ENCODE measurements at places on chromosomes 5 and 9.
A peak's percentile ranks its signal among the peaks of the same experiment; 100 is the strongest.

GRCh38 chr9:84504360-84504759 is 163.8 kb upstream of the SLC28A3 start:
- no peak for DNase-seq

GRCh38 chr5:73180566-73180965 is 7.6 kb downstream of the TMEM174 start:
- no peak for DNase-seq

GRCh38 chr5:96463091-96463490 is 30.0 kb upstream of the PCSK1 start:
- no peak for DNase-seq

- peak; percentile 98 for DNase-seq
These were observed 821 bp downstream of the CTNNA1 start for GRCh38 chr5:138753794-138754698.

GRCh38 chr5:67013719-67014118 is 182.9 kb downstream of the CD180 start:
- peak; percentile 49 for DNase-seq

GRCh38 chr5:61279725-61280124 is 52.3 kb upstream of the ZSWIM6 start:
- no peak for DNase-seq

GRCh38 chr5:85500869-85501268 is 1116.2 kb upstream of the EDIL3 start:
- DNase-seq, result no peak

- DNase-seq, result no peak
These were observed 479.5 kb downstream of the TAF11L14 start for GRCh38 chr5:18113721-18114120.

DNA sequence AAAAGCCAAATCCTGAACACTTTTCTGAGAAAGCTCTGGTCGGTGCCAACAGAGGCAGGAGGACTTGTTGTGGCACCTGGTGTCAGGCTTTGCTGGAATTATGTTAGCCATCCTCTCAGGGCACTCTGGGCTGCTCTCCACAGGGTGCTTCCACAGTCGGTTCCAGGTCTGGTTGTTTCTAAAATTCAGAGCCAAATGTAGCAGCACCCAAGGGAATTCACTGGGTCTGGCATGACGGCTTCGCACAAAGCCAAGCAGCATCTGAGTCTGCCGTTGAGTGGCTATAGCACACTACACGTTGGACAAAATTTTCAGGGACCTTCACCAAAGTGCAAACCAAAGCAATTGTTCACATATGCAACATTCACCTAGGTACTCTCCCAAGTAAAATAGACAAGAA is 110.2 kb downstream of the PJA2 start:
- DNase-seq, result no peak

- DNase-seq, result no peak
These were observed 64.8 kb downstream of the UNC13B start for GRCh38 chr9:35226651-35227050.

DNA sequence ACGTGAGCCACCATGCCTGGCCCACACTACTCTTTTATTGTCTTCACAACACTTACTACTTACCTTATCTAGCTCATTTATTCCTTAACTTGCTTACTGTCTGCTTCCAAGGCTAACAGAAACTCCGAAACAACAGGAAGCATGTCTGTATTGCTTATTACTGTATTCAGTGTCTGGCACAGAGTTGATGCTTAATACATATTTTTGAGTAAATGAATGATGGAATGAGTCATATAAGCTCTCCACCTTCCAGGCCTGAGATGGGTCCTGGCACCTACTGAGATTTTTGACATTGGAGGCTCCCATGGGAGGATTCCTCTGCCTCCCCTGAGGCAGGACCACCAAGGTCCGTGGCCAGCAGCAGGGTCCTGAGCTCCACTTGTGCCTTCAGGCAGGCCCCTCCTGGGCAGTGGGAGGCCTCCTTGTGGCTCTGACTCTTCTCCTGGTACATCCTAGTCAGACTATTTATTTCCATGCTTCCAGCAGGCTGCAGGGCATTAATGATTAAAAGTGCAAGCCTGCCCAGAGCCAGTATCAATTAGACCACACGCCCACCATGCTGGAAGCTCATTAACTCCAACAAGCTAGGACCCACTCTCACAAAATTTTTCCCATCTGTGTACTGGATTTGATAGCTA is 76.5 kb upstream of the CTNNA1 start:
- DNase-seq, result no peak

DNA sequence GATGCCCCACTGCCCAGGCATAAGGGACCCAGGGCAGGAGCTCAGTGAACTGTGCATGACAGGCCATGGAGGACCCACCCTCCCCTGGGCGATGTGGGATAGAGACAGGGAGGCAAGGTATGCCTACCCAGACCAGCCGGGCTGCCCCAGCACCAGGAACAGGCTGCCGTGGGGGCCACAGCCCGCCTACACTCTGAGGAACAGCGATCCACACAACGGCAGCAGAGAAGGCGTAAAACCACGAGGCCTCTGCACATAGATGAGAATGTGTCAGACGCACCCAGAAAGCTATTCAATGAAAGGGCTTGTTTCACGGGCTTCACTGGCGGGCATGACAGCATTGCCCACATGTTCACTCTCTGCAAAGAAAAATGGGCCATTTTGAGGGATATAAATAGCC is 49.5 kb downstream of the SEMA4D start:
- no peak for DNase-seq

GRCh38 chr9:6414247-6414641 is 1.2 kb downstream of the UHRF2 start:
- peak; percentile 23 for DNase-seq

DNA sequence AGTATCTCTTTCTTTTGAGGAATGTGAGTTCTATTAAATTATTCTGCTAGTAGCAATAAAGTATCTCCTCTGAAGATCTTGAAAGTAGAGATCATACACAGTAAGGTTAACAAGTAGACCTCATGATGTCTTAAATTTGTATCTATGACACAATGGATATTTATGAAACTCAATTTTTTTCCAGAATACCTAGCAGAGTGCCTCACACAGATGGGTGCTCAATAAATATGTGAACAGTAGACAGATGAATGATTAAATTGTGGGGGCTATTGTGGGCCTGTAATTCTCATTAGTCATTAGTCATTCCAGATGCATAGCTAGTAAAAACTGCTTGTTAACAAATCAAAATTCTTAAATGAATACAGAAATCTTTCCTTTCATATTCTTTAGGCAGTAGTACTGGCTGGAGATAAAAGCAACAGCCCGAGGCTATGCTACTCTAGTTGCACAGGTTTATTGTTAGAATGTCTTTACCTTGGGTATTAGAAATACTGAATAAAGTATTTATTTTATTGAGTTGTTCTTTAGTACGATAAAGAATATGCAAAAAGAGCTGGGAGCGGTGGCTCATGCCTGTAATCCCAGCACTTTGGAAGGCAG is 22.0 kb downstream of the CHD1 start:
- no peak for DNase-seq

DNA sequence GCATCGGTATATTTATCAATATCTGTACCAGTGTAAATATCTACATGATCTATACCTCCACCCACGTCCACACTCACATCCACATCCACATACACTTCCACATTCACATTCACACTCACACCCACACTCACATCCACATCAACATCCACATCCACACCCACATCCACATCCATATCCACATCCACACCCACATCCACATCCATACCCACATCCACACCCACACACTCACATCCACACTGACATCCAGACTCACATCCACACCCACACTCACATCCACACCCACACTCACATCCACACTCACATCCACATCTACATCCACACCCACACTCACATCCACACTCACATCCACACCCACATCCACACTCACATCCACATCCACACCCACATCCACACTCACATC is 189.2 kb downstream of the IRX1 start:
- no peak for DNase-seq

- DNase-seq, result no peak
These were observed 83.3 kb downstream of the RAB3C start for GRCh38 chr5:58666141-58666540.

DNA sequence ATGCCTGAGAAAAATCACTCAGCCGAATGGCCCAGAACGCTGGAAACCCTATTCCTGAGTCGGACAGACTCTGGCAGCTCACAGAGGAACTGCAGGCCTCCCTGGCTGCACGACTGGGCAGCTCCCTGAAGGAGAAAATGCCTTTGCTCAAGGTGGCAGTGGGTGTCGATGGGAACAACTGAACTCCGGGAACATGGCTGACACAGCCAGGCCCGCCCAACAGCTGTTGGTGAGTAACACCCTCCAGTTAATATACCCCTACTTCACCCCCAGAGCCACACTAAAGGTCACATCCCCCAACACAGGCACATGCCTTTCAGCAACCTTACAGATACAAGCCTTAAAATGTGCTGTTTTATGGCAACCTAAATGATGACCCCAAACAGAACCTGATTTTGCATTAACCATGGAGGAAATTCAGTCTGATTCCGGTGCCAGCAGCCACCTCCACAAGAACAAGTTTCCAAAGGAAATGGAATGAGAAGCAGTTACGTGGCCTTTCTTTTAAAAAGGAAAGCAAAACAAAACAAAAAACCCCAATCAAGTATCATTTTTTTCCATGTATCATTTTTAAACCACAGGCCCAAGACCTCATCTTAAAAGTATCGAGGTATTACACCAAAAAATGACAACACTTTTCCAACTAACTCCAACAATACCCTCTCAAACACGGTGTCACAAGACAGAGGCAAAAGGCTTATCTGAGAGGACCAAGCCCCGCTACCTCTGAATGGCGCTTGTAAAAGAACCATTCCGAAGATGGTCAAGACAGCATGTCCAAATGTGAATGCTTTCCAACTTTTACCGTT is 3.1 kb downstream of the KLF9 start:
- peak; percentile 87 for DNase-seq
